Naive thymus-derived CD8-positive, alpha-beta T cell (primary cell): ENCODE measurements at places on chromosomes 7 and 10. TPM values are rescaled to one million over a fixed set of nuclear protein-coding genes. Genes with fewer than 3 reads are reported as not detected.

DNA sequence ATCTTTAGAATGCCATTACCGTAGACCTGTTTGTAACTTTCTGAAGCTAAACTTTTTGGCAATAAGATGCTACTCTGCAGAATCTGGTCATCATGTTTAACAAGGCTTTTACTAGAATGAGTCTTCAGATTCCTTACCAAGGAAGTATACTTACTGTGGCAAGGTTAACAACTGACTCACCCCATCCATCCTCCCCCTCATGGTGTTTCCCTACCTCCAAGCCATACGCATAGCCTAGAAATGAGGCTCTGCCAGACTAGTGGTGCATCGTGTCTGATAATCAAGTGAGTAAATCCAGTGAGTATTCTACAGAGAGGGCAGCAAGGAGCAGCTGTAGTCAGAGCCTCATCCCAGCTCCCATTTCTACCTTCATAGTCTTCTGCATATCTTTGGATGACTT lies 223.6 kb downstream of the IPMK start:
- H3K4me1 ChIP-seq = no peaks in the 10 kb centered on the region
- H3K36me3 ChIP-seq = no peaks in the 10 kb centered on the region
- no peak overlapping the region for H3K27ac ChIP-seq
- peaks cover 2% of the 10 kb centered on the region for H3K27me3 ChIP-seq

DNA sequence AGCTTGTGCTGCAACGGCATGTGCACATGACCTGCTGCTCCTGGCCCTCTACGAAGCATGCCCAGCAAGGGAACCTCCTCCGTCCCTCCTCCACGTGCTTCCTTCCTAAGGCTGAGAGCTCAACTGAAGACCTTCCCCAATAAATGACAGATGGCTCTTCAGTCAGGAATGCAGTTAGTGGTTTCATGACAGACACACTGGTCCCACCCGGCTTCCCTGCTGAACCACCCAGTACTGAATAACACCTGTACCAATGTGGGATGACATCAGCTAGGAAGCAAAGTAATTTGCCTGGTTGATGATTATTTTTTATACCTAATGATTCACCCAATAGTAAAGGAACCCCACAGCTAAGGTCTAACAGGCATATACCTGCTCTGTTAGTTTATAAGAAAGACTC lies 69.1 kb downstream of the SCRN1 start:
- peaks cover 1% of the 10 kb centered on the region for H3K27me3 ChIP-seq
- no peaks in the 10 kb centered on the region for H3K36me3 ChIP-seq
- DNase-seq = no peak
- no peaks in the 10 kb centered on the region for H3K4me1 ChIP-seq
- H3K4me3 ChIP-seq = no peak overlapping the region
- no peak overlapping the region for H3K27ac ChIP-seq

- DNase-seq = no peak
- no peaks in the 10 kb centered on the region for H3K36me3 ChIP-seq
- no peak overlapping the region for H3K27ac ChIP-seq
- H3K4me3 ChIP-seq = no peak overlapping the region
- H3K4me1 ChIP-seq = no peaks in the 10 kb centered on the region
These were observed 60.4 kb upstream of the FAM20C start for GRCh38 chr7:131781-132482.

GRCh38 chr10:43861966-43862751 lies 213.5 kb upstream of the ZNF32 start:
- H3K27ac ChIP-seq = no peak overlapping the region
- H3K4me3 ChIP-seq = no peak overlapping the region
- no peak for DNase-seq
- H3K36me3 ChIP-seq = no peaks in the 10 kb centered on the region
- H3K4me1 ChIP-seq = peaks cover 8% of the 10 kb centered on the region

DNA sequence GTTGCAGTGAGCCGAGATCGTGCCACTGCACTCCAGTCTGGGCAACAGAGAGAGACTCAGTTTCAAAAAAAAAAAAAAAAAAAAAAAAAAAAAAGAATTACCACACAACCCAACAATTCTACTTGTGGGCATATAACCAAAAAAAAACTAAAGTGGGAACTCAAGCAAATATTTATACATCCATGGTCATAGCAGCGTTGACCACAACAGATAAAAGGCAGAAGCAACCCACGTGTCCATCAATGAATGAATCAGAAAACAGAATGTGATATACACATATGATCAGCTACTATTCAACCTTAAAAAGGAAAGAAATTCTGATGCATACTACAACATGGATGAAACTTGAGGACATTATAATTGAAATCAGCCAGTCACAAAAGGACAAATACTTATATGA lies 179.3 kb upstream of the NEBL start:
- no peak for DNase-seq
- H3K4me3 ChIP-seq = no peak overlapping the region
- H3K27ac ChIP-seq = no peak overlapping the region

- H3K4me3 ChIP-seq = no peak overlapping the region
- no peaks in the 10 kb centered on the region for H3K27me3 ChIP-seq
- no peak for DNase-seq
- peaks cover 13% of the 10 kb centered on the region for H3K36me3 ChIP-seq
These were observed 116.8 kb downstream of the ZFAND4 start for GRCh38 chr10:45555795-45556194.

DNA sequence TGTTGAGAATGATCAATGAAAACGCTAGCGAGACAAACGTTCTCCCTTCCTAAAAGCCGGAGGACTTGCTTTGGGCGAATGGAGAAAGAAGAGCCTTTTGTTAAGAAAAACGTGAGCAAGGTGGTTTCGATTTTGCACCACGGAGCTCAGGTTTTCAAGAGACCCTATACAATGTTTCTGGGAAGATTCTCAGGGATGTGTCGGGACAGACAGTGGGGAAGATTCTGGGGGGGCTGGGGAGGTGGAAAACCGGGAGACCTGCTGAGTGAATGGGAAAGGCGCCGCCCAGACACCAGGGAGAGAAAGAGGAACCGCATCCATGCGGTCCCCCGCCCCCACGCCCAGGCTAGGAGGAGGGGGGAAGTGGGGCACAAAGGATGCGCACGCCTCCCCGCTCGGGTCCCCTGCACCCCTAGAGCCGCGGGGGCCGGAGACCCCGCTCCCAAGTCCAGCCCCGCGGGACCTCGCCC lies 745 bp downstream of the YWHAG start:
- H3K4me1 ChIP-seq = peaks cover 47% of the 10 kb centered on the region
- DNase-seq = no peak
- H3K27me3 ChIP-seq = no peaks in the 10 kb centered on the region

The RPP38 gene
- total RNA-seq = 15.0 TPM
